Renal cortex interstitium (tissue), 15 donors: ENCODE measurements at places on chromosomes 6 and 20. TPM values are rescaled to one million over a fixed set of nuclear protein-coding genes. Genes with fewer than 3 reads are reported as not detected.

DNA sequence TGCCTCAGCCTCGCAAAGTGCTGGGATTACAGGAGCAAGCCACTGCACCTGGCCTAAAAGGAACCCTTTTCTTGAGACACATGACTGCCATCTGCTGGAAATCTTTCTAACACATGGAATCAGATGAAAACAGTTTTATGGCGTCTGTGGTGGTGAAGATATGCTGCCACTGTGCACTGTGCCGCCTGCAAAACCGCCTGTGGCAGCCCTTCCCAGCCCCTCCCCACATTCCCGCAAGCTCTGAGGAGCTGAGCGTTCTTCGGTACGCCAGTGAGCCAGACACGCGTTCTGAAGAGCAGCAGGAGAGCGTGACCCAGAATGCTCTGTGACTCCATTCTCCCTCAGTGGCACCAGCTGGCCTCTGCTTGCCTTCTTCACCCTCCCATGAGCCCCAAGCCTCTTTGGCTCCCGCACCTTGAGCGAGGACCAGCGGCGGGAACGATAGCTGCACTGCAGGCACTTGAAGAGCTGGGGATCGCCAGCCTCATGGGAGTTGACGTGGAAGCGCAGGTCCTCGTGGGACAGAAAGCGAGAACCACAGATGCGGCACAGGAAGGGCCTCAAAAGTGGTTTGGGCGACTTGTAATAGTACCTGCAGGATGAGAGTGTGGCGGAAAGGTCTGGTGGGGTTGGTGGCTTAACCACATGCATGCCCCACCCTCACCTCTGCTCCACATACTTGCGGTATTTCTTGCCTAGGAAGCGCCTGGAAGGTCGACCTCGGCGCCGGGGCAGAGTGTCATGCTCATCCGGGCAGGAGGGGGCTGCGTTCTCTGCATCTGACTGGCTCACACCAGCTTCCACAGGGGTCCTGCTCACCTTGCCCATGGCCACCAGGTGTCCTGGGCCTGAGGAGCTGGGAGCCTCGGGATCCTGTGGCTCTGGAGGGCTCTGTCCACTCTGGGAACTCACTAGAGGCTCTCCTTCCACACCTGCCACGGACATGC, 8.7 kb downstream of the ZNF335 start:
- no peak for DNase-seq

- DNase-seq, result no peak
Observed at GRCh38 chr6:87723170-87724078, 21.4 kb upstream of the AKIRIN2 start.

Gene ID4
- 174 TPM for polyA plus RNA-seq

Gene SMIM13
- polyA plus RNA-seq, result 17.2 TPM

- no peak for DNase-seq
Observed at GRCh38 chr6:105135056-105135455, 44.8 kb downstream of the POPDC3 start.

GRCh38 chr6:113137426-113137825, 719.7 kb upstream of the MARCKS start:
- no peak for DNase-seq

GRCh38 chr6:94462231-94462630, 1042.9 kb upstream of the EPHA7 start:
- no peak for DNase-seq

GRCh38 chr6:1327630-1328029, 15.7 kb downstream of the FOXQ1 start:
- DNase-seq, result no peak

- no peak for DNase-seq
Observed at GRCh38 chr6:29850011-29850553, 22.5 kb downstream of the HLA-G start.

DNA sequence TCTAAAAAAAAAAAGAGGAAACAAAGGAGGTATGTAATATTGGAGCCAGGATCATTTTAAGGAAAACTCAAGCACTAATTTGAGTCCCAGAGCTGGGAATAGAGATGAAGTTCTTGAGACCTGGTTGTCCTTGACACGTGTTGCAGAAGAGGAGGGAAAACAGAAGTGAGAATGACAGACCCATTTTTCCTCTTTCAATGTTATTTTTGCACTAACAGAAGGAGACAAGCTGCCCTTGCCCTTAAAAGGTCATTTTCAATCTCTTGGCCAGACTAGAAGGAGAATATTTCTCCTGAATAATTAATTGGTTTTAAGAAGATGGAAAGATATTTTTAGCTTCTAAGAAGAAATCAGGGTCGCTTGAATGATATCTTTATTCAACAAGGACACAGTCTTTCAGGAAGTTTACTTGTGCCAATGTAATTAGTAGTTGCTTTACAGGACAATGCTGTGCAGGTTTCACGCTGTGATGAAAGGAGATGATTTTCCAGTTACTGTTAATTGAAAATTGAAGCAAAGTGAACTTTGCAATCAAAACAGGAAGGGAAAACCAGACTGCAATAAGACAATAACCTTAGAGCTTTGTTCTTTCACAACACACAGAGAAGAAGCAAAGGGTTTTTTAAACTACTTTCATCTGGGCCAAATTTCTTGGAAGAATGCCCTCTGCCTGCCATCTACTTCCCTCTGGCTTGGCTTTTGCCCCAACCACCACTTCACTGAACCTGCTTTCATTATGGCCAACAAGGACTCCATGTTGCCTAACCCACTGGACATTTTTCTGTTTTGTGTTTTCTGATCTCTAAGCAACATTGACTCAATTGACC, 107.8 kb upstream of the SHLD1 start:
- no peak for DNase-seq

GRCh38 chr20:21202259-21202658, 76.4 kb downstream of the KIZ start:
- no peak for DNase-seq
